ENCODE measurements at places on chromosomes 1 and 21.

- no peak for DNase-seq
Measured at GRCh38 chr1:202590975-202591411, 119.3 kb downstream of the SYT2 start.

DNA sequence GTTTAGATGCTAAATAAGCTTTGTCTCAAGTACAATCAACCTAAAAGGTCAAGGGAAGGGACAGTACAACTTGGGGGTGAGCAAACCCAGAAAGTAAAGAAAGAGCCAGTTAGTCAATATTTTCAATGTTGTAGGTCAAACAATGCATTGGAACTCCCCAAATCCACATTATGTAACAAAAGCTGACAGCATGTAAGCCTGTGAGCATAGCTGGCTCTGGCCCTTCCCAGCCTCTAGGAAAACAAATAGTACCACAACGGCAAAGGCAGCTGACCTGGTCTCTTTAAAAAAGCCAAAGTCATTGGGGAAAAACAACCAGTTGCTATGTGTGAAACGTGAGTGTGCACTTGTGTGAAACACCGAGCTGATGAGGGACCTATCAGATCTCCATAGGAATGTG is 3.4 kb downstream of the CBR1 start:
- no peak for DNase-seq

DNA sequence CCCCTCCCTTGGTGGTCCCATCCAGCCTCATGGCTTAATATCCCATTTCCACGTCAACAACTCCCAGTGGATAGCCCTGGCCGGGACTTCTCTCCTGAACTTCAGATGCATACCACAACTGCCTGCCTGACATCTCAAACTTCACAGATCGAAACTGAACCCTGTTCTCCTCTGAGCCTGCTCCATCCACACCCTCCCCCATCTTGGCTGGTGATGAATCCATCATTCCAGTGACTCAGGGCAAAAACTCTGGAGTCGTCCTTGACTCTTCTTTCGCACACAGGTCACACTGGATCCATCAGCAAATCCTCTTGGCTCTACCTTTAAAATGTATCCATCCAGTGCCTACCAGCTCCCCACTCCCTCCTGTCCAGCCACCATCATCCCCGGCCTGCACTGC is 3.9 kb downstream of the TAS1R2 start:
- DNase-seq: no peak

DNA sequence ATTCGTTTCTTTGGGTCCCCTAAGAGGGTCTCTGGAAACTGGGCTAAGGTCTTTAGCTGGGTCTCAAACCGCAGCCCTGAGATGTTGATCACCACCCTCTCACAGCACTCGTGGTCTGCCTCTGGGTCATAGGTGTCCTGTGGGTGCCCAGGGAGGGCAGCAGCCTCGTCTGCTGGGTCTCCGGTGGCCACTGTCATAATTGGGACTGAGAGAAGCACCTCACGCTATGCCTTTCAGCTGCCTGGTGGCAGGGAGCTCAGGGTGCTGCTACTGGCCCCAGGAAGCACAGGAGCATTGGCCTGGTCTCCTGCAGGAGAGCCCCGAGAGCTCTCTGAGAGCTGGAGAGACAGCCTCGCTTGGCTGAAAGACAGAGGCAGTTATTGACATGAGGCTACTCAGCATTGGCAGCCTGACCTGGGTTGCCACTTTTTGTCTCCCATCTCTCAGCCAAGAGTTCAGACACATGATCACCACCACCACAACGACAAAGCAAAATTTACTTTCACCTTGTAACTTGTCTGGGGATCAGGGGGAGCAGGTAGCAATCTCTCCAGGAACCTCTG is 1.5 kb downstream of the KCNA2 start:
- no peak for DNase-seq

DNA sequence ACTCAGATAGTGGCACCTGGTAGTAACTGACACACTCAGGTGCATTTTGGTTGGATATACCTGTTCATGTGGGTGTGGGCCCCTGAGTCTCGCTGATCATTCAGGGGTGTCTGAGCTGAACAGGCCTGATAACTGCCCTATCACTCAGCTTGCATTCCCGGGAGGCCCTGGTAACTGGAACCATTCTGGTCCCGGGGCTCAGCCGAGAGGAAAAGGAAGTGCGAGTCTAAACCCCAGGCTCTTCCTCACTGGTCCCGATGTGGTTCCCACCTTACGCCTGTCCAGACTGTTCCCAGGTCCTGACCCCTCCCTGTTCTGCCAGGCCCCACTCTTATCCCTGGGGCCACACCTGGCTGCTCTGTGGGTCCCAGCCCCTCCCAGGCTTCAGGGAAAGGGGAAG is 11.7 kb upstream of the CDK18 start:
- no peak for DNase-seq

- no peak for DNase-seq
Measured at GRCh38 chr1:200372885-200373181, 37.0 kb downstream of the ZNF281 start.

DNA sequence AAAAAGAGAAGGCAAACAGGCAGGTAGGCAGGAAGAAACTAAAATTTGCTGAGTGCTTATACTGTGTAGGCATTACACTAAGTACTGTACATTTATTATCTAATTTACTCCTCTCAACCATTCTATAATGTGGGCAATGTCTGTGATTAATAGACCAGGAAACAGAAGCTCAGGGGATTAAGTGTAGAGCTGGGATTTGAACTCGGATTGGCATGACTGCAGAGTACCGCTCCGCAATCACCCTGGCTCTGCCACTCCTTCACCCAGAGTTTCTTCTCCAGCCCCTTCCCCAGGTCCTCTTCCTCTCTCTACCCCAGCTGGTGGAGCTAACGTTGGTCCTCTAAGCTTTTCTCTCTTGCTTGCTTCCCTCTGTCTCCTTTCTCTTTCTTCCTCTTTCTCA is 11.5 kb upstream of the S100A2 start:
- DNase-seq: no peak

GRCh38 chr1:210800756-210801155 is 333.2 kb downstream of the KCNH1 start:
- no peak for DNase-seq

GRCh38 chr1:41936107-41936506 is 17.4 kb upstream of the HIVEP3 start:
- no peak for DNase-seq

- no peak for DNase-seq
Measured at GRCh38 chr1:2891923-2892448, 90.5 kb upstream of the TTC34 start.

DNA sequence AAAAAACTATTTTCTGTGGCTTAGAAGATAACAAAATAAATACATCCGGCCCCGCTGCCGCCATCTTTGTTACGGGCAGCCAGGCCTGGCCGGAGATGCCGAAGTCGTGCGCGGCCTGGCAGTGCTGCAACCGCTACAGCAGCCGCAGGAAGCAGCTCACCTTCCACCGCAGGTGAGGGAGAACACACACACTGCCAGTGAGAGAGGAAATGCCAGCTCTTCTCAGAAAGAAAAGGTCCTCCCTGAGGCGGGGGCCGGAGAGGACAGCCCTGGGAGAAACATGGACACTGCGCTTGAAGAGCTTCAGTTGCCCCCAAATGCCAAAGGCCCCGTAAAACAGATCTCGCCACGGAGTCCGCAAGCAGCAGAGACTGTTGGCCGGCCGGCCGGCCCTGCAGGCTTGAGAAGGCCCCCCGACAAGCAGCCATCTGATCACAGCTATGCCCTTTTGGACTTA is 323.2 kb downstream of the AMY1C start:
- no peak for DNase-seq

- no peak for DNase-seq
Measured at GRCh38 chr1:186499571-186499970, 38.7 kb upstream of the PDC start.

DNA sequence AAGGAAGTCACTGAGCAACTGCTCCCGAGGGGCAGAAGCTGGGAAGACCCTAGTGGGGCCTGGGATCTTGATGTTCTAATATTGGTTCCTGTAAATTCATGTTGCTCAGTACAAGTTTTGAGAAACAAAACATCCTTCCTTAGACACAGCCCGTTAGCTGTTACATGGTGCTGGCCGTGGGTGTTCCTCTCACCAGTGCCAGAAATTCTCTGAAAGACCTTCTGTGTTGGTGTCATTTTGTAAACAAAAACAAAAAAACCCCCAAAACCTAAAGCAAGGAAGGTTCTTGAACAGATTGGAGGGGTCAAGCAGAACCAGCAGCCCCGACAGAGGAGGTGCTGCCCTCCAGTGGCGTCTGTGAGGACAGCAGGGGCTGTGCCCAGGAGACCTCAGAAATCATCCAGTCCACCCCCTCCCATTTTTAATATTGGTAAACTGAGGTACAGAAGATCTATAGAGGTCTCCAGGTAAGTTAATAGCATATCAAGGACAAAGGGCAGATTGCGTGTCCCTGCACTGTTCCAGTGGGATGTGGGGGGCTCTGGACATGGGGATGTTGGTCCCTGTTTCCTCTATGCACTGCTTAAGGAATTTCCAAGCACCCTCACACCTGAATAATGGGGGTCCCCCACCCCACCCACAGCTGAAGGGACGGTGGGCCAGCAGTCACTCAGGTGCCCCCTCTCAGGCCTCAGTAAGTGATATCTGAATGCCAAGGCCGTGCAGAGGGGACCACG is 38.2 kb downstream of the SLC2A7 start:
- DNase-seq: peak; percentile 65

GRCh38 chr21:44778983-44779382 is 22.6 kb downstream of the UBE2G2 start:
- DNase-seq: no peak

- DNase-seq: no peak
Measured at GRCh38 chr1:168422203-168422847, 121.5 kb downstream of the XCL2 start.

DNA sequence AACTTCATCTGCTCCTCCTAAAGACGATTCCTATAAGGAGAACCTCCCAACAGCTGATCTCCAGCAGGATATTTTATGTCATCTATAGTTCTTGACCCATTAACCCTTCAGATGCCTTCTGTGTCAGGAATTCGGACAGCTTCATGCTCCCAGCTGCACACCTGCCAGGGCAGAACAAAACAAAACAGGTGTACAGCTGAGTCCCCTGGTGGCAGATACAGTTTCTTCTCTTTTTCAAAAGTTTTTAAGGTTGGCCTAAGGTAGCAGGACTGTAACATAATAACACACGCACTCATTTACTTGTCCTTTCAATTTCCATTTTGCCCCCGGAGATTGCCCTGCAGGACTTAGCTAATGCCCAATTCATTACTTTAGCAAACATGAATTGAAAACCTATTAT is 218.3 kb downstream of the S1PR1 start:
- no peak for DNase-seq

- DNase-seq: no peak
Measured at GRCh38 chr1:67558449-67559193, 126.4 kb upstream of the GADD45A start.

- DNase-seq: no peak
Measured at GRCh38 chr1:40956407-40956806, 23.1 kb upstream of the CTPS1 start.

DNA sequence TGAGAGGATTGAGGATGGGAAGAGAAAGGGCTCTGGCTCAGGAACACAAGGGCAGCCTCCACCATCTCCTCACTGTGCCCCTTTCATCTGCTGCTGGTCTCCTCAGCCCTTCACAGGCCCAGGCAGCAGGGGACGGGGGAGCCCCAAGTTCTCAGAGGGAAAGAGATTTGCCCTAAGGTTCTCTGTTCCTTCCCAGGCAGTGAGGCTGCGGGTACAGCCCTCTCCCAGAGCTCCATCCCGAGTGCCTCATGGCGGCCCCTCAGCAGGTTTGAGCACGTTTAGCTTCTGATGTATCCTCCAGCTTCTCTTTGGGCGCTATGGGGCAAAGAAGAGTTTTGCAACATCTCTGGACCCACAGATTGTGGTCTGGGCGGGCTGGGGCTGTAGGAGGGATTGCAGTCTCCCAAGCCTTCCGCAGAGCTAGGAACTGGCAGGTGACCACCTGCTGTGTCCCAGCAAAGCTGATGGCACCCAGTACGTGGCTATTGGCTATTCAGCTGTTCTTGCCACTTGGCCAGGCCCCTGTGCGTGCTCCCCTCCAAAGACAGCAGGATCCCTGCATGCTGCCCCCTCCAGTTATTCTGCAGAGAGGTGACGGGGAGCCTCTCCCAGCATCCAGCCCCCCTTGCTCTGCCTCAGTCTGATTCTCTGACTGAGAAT is 10.1 kb downstream of the DISP3 start:
- DNase-seq: no peak

DNA sequence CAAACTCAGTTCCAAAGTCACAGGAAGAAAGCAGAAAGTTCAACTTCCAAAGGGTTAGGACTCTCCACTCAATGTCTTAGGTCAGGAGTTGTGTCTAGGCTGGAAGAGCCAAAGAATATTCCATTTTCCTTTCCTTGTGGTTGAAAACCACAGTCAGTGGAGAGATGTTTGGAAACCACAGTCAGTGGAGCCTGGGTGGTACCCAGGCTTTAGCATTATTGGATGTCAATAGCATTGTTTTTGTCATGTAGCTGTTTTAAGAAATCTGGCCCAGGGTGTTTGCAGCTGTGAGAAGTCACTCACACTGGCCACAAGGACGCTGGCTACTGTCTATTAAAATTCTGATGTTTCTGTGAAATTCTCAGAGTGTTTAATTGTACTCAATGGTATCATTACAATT is 11.7 kb downstream of the ATF3 start:
- DNase-seq: no peak

GRCh38 chr21:36188081-36188681 is 31.6 kb downstream of the DOP1B start:
- no peak for DNase-seq

DNA sequence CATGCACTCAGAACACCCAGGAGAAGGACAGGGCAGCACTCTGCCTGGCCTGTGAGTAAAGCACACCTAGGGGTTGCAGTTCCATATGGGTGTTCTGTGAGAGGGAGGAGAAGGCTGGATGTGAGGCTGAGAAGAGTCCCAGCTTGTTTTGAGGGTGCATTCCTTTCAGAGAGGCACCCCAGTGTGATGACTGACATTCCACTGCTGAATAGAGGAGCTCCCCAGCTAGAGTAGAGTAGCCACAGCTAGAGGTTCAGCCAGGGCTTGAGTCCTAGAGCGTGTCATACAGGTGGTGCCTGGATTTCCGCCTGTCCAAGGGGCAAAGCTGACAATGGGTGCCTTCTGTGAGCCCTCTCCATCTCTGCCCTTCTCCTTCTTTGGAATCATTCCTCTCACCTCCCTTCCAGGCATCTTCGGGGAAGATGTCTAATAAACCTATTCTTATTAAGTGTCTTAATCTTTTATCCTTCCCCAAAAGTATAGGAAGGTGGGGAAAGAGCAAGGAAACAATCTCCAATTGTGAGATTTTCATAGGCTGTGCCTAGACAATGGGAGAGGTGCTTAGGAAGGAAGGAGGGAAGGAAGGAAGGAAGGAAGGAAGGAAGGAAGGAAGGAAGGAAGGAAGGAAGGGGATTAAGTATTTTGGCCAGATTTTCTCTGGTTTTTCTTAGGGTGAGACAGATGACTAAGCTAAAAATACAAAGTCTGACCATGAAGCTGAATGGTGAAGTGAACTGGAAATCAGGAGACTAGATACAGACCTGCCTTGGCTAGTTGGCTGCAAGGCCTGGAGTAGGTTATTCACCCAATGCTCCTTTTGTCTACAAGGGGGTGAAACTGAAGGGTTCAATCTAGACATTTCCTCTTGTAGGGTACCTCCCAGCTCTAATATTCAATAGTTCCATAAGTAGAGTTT is 43.6 kb upstream of the SYT6 start:
- DNase-seq: no peak

- no peak for DNase-seq
Measured at GRCh38 chr1:243257189-243257588, 1.3 kb downstream of the SDCCAG8 start.

GRCh38 chr1:204475656-204476432 is 18.8 kb downstream of the PIK3C2B start:
- no peak for DNase-seq

- no peak for DNase-seq
Measured at GRCh38 chr1:209364716-209365115, 218.8 kb upstream of the CAMK1G start.

Measured in activated naive CD4-positive, alpha-beta T cell (primary cell).